ENCODE measurements at places on chromosomes 1 and 21.

DNA sequence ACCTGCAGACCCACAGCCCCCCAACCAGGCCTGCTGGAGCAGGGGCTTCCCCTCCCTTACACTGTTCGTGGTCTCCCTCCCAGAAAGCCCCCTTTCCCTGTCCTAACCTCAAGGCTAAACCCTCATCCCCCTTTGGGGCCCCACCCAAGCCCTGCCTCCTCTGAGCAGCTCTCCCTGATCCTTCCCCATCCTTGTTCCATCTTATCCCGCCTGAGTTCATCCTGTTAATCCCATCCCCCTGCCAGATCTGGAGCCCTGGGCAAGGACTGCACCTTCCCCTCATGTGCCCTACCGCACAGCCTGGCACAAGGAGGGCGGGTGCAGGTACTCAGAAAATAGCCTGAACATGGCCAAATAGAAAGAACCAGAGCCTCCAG lies 6.9 kb upstream of the TNNT2 start:
- DNase-seq = no peak

DNA sequence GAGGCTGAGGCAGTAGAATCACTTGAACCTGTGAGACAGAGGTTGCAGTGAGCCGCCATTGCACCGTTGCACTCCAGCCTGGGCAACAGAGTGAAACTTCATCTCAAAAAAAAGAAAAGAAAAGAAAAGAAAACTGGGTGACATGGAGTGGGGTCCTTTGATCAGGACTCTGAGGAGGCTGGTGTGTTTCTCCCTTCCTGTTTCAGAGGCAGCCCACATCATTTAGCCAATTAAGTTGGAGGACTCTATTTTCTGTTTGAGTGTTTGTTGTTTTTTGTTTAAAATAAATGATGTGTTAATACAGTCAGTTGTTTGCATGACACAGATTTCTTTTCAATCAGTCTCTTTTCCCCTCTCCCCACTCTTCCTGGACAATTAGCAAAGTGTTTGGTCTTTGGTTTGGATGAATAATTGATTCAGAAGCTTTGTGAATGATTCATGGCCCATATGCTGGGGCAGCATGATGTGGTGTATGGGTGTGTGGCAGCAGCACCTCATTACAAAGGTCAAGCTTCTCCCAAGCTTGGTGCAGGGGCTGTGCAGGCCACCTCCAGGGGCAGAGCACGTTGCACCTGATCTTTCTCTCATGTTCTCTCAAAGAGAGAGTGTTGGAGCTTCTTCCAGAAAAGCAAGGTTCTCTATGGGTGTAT lies 48.8 kb downstream of the CACNA1E start:
- DNase-seq = no peak

DNA sequence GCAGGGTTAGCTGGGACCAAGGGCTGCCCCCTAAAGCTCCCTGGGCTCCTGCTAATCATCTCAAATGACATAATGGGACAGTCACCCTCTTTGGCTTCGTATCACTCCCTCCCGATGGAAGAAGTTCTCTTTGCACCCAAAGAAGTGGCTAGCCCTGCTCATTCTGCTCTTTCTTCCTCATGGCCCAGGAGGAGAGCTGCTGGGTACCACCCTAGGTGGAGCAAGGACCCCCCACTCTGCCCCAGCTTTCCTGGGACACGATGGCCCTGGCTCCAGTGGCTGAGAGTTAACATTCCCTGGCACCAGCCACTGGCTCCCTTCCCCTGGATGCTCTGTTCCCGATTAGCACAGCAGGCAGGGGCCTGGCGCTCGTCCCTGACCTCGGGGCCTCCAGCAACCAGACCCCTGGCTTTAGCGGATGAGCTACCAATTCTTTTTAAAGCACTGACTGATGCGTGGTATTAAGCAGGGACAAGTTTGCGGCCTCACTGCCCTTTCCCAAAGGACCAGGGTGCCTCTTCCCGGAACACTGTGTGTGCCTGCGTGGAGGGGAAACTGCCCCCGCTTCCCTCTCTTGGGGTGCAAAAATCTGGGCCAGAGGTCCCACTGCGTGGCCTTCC lies 1.2 kb downstream of the MYOM3 start:
- no peak for DNase-seq

DNA sequence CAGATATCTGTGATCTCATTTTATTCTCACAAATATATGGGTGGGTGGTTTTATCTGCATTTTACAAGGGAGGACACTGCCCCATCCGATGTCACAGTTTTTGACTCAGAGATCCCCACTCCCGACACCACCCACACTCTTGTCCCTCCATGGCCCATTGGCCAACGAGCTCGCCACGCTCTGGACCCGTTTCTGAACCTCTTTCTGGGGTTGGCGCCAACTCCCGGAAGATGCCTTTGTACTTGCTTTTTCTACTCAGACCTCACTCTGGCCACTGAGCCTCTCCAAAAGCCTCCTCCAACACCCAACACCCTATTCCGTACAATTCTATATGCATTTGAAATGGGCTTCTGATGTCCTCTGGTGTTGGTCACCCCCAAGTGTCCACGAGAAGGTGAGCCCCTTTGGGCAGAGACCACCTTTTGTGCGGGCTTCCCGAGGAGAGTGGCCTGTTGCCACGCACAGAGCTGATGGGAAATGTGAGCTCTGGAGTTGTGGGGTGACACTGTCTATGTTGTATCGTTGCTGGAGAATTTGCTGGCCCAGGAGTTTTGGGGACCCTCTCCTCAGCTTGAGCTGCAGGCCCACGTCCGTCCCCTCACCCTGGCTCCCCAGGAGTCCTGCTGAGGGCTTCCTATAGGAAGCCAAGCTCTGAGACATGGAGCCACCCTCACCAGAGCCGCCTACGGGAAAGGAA lies 366.9 kb upstream of the VAMP3 start:
- no peak for DNase-seq

GRCh38 chr1:183215936-183216335 lies 29.9 kb downstream of the LAMC2 start:
- DNase-seq = no peak

- DNase-seq = no peak
These were observed 71.0 kb downstream of the RALGPS2 start for GRCh38 chr1:178796013-178796412.

DNA sequence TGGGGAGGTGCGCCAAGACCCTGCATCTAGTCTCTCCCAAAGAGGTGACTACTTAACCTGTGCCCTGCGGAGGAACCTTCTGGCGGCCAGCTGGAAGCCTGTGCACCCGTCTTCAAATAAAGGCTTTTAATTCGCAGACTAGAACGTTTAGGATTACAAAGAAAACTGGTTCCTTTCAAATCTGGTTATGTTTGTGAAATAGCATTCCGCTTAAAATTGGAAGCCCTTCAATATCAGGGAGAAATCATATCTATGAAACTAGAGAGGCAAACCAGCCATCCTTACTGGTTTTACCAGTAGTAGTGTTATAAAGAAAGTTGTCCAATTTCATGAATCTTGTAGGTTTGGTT lies 250.8 kb downstream of the FAM72C start:
- no peak for DNase-seq

DNA sequence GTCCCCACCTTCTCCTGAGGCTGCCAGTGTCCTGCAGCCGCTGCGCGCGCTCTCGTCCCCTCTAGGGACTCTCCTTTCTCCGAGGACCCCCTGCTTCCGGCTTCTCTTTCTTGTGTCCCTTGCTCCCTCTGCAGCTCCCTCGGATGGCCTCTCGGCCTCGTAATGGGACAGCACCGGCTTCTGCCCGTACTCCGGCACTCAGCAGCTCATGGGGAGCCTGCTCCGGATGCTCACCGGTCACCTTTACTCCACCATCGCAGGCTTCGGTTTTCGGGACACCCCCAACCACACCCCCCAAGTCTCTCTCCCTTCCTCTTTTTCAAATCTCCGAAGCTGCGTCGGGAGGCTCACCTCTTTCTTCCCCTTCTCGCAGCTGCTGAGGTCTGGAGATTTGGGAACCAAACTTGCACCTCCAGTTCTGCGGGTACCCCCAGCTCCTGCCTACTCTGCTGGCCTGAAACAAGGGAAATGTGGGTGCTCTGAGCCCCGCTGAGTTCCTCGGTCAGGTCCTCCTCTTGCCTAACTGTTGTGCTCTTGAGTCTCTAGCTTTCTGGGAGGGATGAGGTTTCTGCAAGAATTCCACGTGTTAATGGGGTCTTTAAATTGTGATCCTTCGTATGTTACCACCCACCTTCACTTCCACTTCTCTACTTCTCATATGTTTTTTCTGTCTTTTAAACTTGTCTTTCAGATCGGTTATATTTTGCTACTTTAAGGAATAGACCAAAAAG lies 930 bp downstream of the CDC14A start:
- no peak for DNase-seq

GRCh38 chr1:95641386-95641785 lies 407.4 kb downstream of the RWDD3 start:
- DNase-seq = no peak

- DNase-seq = no peak
These were observed 14.0 kb downstream of the DCST2 start for GRCh38 chr1:155019377-155020245.

Data from NCI-H1417 treated with DMSO at 0.1 percent for 48 hours (cell line).